RPMI8226 (cell line): ENCODE measurements at places on chromosomes 7 and 10.

DNA sequence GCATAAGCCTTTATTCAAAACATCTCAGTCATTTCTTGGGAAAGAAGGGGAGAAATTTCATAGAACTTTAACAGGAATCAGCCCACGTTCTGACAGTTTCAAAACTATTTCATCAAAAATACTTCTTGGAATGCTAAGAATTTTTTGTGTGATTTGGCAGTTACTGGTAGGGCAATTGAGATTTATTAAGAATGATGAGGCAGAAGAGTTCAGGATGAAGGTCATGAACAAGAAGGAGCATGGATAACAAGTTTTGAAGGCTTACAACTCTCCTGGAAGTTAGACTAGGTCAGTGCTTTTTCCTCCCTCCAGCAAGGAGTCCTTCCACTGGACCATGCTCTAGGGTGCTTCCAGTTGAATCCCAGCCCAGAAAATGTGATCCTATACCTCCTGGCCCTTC, 569.9 kb downstream of the ANKRD7 start:
- DNase-seq: no peak

GRCh38 chr10:7955446-7955845, 99.0 kb upstream of the GATA3 start:
- DNase-seq: no peak

DNA sequence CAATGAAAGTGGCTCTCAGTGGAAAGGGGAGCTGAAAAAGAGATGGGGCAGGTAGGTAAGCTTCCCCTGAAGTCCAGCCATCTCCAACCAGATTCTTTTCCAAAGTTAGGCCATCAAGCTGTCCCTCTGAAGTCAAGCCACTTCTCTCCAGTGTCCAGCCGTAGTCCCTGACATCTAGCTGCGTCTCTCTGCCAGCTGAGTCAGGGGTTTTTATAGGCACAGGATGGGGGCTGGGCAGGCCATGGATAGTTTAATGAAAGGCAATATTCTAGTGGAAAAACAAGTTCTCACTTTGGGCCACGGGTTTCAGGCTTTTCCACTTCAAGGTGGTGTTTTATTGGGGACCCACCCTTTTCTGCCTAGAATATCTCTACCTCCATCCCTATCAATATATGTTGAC, 36.8 kb downstream of the AVL9 start:
- DNase-seq: no peak

- no peak for DNase-seq
Observed at GRCh38 chr10:123771877-123772644, 105.9 kb downstream of the GPR26 start.

DNA sequence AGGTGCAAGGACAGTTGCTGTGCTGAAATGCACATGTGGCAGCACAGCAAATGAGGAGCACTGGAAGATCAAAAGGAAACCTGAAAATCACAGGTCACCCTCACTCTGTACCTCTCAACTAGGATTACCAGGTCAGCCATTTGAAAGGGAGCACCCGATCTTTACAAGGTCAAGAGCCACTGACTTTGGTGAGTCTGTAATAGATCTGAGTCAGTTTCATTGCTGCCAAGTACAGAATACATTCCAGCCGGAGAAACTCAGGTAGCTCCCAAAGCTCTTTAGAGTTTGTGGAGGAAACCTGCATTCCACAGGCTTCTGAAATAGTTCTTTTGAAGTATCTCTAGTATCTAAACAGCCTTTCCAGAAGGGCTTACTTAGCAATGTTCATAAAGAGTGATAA, 217.5 kb downstream of the SNX13 start:
- DNase-seq: no peak

DNA sequence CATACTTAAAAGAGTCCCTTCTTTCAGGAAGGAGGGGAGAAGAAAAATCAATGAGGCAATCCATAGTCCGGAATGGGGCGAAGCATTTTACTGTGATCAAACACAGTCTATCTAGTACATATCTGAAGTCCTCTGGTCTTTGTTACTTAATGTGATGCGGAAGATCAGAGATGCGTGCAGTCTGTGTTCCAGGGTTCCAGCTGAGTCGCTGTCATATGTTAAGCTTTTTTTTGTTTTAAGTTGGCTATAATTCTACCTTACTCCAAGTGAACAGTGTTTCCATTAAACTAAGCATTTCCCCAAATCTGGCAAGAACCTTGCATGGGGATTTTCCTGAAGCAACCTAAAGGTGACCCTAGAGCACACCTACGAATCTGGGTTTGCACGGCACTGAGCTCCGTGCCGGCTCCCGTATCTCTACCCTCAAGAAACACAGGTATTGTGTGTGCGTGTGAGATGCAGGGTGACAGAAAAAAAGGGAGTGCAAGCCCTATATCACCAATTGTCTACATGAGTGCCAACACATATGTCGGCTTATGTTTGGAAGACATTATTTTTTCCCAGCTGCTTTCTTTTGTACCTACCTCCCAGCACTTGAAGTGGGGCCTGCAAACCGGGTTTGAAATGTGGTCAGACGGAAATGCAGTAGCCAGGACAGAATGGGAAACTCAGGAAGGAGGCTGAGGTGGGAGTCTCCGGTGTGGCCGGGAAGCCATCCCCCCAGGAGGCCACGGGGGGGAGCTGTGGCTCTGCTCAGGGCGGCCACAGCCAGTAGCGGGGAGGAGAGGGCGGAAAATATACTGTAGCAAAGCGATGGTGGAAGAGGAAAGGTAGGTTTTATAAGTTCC, 435.8 kb upstream of the MGMT start:
- peak; percentile 52 for DNase-seq

GRCh38 chr10:26725837-26726727, 28.6 kb downstream of the PDSS1 start:
- peak; percentile 61 for DNase-seq

GRCh38 chr7:158585721-158586498, 1.7 kb downstream of the PTPRN2 start:
- no peak for DNase-seq
